ENCODE measurements at places on chromosomes 11 and 22.

DNA sequence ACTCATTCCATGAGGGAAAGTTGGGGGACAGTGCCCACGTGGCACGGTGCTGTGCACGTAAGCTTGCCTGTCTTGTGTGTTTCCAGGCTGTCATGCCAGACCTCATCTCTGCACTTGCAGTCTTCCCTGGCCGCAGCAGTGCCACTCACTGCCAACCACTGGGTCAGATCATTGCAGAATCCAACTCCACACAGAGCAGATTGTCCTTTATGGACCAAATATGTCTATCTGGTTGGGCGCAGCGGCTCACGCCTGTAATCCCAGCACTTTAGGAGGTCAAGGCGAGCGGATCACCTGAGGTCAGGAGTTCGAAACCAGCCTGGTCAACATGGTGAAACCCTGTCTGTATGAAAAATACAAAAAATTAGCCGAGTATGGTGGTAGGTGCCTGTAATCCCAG, 4.4 kb upstream of the PPARA start:
- no peak for DNase-seq

DNA sequence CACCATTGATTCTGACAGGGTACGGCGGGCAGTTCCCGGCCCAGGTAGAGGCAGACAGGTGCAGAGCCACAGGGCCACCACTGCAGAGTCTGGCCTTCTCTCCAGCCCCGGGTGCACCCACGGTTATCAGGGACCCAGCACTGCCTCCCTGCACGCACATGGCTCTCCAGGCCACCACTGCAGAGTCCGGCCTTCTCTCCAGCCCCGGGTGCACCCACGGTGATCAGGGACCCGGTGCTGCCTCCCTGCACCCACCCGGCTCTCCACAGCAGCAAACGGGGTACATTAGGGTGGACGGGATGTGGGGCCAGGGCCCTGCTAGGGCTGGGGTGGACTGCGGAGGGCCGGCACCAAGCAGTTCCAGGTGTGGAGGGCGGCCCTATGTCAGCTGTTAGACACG, 272.9 kb downstream of the BRD1 start:
- DNase-seq: no peak

GRCh38 chr11:130379276-130379675, 49.1 kb downstream of the ADAMTS8 start:
- no peak for DNase-seq

GRCh38 chr11:47987781-47988180, 7.4 kb downstream of the PTPRJ start:
- DNase-seq: no peak

DNA sequence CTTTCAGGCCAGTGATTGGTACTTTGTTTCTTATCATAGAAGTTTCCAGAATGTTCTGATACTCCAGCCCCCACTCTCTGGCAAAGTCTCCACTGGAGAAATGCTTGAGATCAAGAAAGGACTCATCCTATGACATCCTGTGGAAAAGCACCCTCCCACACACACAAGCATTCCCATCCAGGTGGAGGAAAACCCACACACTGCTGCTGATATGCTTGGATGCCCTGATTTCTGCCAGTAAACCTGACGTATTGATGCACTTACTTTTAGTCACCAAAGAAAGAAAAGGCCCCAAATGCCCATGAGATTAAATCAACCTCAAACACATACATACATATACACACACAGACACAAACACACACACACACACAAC, 9.2 kb upstream of the SLC5A12 start:
- no peak for DNase-seq

DNA sequence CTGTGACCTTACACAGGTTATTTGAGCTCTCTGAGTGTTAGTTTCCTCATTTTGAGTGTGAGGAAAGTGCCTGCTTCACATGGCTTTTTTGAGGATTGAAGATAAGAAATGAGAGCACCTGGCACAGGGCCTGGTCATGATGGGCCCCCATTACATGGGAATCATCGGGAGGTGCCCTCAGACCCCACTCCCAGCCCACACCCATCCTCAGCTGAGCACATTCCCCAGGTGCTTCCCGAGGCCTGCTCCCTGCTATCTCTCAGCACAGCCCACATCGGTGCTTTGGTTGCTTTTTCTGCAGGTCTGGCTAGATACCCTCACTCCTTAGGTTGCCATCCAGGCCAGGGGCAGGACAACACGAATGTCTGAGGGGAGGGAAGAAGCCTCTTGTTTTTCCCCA, 16.6 kb downstream of the DGAT2 start:
- no peak for DNase-seq

Data from stimulated activated CD4-positive, alpha-beta T cell treated with anti-CD3 and anti-CD28 coated beads, Interleukin-12 subunit alpha, Interleukin-12 subunit beta, amount 100 ng/mL, for 48 hours (primary cell).